ENCODE measurements at places on chromosomes 11 and 22.

- DNase-seq = peak; percentile 61
Measured at GRCh38 chr11:94602430-94603372, 35.5 kb downstream of the PIWIL4 start.

GRCh38 chr11:62186195-62186594, 3.8 kb upstream of the SCGB1D1 start:
- DNase-seq = no peak

DNA sequence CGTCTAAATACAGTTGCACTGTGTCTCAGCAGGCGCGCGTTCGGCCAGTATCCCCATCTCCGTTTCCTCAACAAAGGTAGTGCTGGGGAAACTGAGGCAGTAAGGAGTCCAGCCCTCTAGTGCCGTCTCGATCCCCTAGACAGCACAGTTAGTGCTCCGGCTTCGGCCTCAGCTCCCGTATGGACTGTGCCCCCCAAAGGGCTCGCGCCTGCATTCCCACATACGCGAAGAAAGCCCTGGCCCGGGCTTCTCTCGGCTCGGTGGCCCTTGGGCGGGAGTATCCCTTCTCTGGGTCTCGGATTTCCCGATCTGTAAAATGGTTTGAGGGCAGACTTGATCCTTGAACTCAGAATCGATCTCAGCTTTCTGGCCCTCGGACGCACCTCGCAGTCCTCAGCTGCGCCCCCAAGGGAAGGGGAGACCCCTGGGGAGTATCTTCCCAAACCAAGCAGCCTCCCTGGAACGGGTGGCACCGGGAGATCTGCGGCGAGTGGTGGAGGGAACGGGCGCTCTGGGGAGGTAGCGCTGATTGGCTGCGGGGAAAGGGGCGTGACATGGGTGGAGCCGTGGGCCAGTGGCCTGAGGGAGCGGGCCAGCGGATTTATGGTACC, 759 bp upstream of the PEX16 start:
- peak; percentile 73 for DNase-seq

- no peak for DNase-seq
Measured at GRCh38 chr11:60910281-60910687, 3.7 kb upstream of the TMEM109 start.

- DNase-seq = peak; percentile 72
Measured at GRCh38 chr11:131661132-131661531, 290.7 kb downstream of the NTM start.

- no peak for DNase-seq
Measured at GRCh38 chr11:84243629-84244263, 957.6 kb upstream of the CCDC90B start.

DNA sequence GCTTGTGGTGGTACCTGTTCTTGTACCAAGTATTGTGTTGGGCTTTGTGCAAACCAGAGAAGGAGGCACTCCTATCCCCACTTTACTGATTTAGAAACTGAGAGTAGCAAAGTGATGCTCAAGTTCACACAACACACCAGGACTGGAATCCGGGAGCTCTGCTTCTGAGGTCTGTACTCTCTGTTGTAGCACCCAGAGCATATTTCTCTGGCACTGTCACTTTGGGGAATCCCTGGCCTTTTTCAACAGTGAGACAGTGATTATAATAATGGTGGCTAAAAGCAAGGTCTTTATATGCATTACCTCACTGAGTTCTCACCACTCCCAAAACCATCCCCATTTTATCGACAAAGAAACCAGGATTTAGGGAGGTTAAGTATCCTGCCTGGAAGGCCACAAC, 362.4 kb downstream of the TENM4 start:
- no peak for DNase-seq
